NCI-H1417 treated with DMSO at 0.1 percent for 48 hours (cell line): ENCODE measurements at places on chromosomes 4 and X.

DNA sequence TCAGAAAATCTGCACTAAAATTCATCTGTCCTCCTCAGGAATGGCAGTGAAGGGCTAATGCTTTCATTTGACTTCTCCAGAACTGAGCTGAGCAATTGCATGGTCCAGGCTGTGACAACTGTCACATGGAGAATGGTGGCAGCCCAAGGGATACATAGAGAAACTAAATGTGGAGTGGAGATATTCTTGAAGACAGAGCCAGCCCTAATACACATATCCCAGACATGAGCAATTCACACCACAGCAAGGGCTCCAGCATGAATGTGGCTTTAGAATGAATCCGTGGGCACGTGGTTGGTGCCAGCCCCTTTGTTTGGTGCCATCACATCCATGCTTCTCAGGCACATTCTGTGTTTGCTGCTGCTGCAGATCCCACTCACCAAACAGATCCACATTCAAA lies 121.6 kb upstream of the MXRA5 start:
- DNase-seq: no peak

DNA sequence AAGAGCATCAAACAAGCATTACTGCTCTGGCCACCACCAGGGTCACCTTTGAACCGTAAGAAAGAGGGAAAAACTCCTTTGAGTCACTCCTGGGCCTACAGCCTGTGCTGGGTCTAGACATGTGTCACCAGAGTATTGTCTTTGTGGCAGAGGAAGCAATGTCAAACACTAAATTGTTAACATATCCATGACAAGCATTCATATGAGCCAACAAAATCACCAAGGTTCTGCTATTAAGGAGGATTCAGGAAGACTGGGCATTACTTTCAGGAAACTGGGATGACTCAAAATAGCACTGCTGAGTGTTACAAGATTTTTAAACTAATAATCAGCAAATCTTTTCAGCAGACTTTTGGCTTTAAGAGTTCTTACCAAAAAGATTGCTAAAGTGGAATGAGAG lies 28.1 kb downstream of the LGI2 start:
- no peak for DNase-seq

GRCh38 chrX:111868726-111869638 lies 7.0 kb upstream of the TRPC5OS start:
- no peak for DNase-seq

- DNase-seq: no peak
Measured at GRCh38 chr4:15077969-15078368, 75.7 kb downstream of the CPEB2 start.
